ENCODE measurements at places on chromosomes 1 and 21. TPM values are rescaled to one million over a fixed set of nuclear protein-coding genes. Genes with fewer than 3 reads are reported as not detected.

DNA sequence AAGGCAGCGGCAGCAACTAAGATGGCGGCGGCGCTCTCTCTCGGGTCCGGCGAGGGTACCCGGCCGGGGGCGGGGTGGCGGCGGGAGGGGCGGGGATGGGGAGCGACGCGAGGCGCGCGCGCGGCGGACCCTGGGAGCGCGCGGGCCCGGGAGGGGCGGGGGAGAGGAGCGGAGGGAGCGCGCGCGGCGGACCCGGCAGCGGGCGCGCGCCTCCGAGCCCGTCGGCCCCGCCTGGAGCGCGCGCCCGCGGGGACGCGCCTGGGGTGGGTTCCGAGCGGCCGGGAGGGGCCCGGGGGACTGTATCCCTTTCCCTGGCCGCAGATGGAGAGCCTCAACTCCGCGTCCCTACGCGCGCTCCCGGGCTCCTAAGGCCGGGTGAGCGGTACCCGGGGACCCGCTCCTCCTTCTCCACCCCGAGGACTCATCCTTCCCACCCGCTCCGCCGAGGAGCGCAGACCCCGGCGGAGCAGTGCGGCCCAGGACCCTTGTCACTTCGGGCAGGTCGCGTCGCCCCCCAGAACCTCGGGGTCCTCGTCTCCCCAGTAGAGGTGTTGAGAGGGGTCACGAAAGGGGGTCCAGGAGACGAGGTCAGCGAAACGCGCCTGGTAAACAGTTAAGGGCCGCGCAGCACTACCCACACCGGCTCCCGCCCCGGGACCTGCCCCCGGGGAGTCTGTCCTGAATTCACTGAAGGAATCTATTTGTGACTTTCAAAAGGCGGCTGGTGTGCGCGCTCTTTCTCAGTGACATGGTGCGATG lies at the start of gene CLSTN1:
Gene CLSTN1 (minus strand): TSS at position 23 of the 759 bp plus-strand sequence. CDS start 232 bp downstream, outside the sequence.
- peak within 1 kb of the TSS; percentile 86 for H3K27ac ChIP-seq
- DNase-seq, result peak; percentile 84
- peak within 1 kb of the TSS; percentile 76 for H3K4me3 ChIP-seq
- H3K4me1 ChIP-seq, result peaks cover 7% of the 10 kb centered on the region
- no peaks in the 10 kb centered on the region for H3K27me3 ChIP-seq

DNA sequence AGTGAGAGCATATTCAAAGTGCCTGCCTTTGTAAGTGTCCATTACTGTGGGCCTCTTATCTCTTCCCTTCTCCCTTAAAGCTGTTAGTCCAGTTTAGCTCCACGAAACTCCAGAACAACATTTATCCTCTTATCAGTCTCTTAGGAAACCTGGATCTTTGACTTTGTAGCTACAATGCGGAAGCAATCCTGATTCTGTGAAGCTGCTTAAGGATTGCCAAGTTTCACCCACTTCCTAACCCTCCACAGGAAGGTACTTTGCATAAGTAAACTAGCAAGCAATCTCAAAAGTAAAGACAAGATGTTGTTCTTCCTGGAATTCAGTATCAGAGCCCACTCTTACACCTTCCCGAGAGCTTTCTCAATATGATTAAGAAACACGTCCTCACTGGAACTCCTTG lies 164.9 kb upstream of the USP25 start:
- no peak overlapping the region for H3K4me3 ChIP-seq
- DNase-seq, result no peak
- H3K27ac ChIP-seq, result no peak overlapping the region

DNA sequence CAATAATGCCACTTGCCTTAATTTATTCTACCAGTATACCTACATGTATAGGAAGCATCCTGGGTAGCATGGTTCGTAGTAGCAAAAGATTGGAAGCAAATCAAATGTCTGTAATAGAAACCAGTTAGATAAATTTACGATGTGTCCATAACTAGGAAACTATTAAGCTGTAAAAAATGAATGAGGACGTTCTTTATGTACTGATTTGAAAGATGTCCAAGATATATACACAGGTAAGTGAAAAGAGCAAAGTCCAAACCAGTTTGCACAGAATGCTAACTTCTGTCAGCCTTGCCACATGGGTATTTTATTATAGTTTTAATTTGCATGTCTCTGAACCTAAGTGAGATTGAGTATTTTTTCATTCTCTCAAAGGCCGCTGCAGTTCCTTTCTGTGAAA lies 251.8 kb upstream of the IRF2BP2 start:
- H3K36me3 ChIP-seq, result no peaks in the 10 kb centered on the region
- no peaks in the 10 kb centered on the region for H3K27me3 ChIP-seq
- no peak overlapping the region for H3K4me3 ChIP-seq
- H3K27ac ChIP-seq, result no peak overlapping the region
- DNase-seq, result no peak

- H3K4me1 ChIP-seq, result no peaks in the 10 kb centered on the region
- no peaks in the 10 kb centered on the region for H3K36me3 ChIP-seq
- H3K27ac ChIP-seq, result no peak overlapping the region
Measured at GRCh38 chr1:183952101-183952500, 85.4 kb downstream of the COLGALT2 start.

TNN gene
- 0.27 TPM for total RNA-seq

DNA sequence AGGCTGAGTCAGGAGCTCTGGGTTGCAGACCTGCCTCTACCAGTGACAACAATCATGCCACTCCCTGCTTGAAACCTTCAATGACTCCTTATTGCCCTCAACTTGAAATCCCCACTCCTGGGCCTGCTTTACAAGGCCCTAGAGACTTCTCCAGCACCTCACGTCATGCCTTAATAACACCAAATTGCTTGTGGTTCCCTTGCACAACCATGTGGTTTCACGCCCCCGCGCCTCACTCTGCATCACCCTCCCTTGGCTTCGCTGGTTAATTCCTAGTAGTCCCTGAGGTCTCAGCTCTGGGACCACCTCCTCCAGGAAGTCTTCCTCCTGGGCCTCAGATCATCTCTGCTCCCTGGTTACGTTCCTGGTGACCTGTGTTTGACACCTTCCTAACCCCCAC lies 33.0 kb downstream of the EPHA2 start:
- DNase-seq, result no peak
- H3K4me3 ChIP-seq, result no peak overlapping the region
- no peaks in the 10 kb centered on the region for H3K27me3 ChIP-seq
- peak overlapping the region; percentile 43 for H3K27ac ChIP-seq
- peaks cover 32% of the 10 kb centered on the region for H3K36me3 ChIP-seq

- H3K4me3 ChIP-seq, result no peak overlapping the region
- peak; percentile 57 for DNase-seq
- no peaks in the 10 kb centered on the region for H3K36me3 ChIP-seq
- no peak overlapping the region for H3K27ac ChIP-seq
- no peaks in the 10 kb centered on the region for H3K27me3 ChIP-seq
Measured at GRCh38 chr1:201254625-201255478, 28.5 kb upstream of the PKP1 start.

- no peaks in the 10 kb centered on the region for H3K27me3 ChIP-seq
- no peak within 1 kb of the TSS for H3K27ac ChIP-seq
Measured at GRCh38 chr1:219927956-219928790, at the start of gene SLC30A10. SLC30A10 (minus strand) TSS chr1:219928557; CDS start chr1:219928440, 117 bp downstream.

DNA sequence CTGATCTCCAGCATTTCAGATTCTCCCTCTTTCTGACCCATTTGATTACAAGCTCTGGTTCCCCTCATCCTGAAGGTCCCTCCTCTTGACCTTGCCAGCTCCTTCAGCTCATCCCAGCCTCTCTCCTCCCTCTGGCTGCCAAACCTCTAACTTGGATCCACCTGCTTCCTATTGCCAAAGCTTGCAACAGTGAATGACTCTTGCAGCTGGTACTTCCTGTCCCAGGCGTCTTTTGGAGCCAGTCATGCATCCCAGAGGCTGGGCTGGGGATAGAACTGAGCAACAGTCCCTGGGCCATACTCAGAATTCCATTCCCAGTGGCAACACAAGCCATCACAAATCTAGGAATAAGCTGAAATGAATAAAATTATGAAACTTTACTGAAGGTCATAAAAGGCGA lies 27.7 kb upstream of the SPOCD1 start:
- DNase-seq, result peak; percentile 69
- H3K36me3 ChIP-seq, result no peaks in the 10 kb centered on the region
- H3K4me3 ChIP-seq, result no peak overlapping the region
- H3K4me1 ChIP-seq, result peaks cover 31% of the 10 kb centered on the region

- H3K27me3 ChIP-seq, result no peaks in the 10 kb centered on the region
- H3K36me3 ChIP-seq, result no peaks in the 10 kb centered on the region
- no peak overlapping the region for H3K27ac ChIP-seq
- no peaks in the 10 kb centered on the region for H3K4me1 ChIP-seq
- H3K4me3 ChIP-seq, result no peak overlapping the region
Measured at GRCh38 chr1:109762821-109763645, 690 bp downstream of the EPS8L3 start.

DNA sequence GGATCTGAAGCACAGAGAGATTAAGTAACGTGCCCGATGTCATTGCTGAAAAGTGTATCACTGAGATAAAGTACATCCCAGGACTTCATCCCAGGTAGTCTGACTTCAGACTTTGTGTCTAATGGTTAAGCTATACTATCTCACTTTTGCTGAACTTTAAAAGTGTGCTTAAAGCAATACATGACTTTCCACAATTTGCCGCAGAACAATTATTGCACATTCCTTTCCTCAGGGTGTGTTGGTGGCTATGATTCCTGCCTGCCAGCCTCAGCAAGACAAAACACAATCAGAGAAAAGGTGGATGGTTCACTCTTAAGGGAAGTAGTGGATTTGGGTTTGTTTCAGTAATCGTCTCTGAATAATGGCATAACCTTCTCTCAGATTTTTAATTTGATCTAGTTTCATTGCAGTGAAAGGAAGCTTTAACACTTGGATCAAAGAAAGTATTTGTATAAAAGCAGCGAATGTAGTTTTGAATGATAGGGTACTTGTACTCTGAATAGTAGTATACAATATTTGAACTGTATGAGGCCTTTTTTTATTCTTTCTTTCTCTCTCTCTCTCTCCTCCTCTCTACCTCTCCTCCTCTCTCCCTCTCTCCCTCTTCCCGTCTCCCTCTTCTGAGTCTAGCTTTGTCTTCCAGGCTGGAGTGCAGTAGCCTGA lies 47.0 kb downstream of the CNST start:
- H3K27ac ChIP-seq, result no peak overlapping the region
- no peaks in the 10 kb centered on the region for H3K27me3 ChIP-seq
- H3K4me3 ChIP-seq, result no peak overlapping the region
- no peak for DNase-seq
- H3K36me3 ChIP-seq, result no peaks in the 10 kb centered on the region
- peaks cover 9% of the 10 kb centered on the region for H3K4me1 ChIP-seq

- no peaks in the 10 kb centered on the region for H3K4me1 ChIP-seq
- no peaks in the 10 kb centered on the region for H3K27me3 ChIP-seq
- no peak overlapping the region for H3K4me3 ChIP-seq
- DNase-seq, result no peak
- H3K36me3 ChIP-seq, result no peaks in the 10 kb centered on the region
Measured at GRCh38 chr1:18217398-18218043, 109.9 kb downstream of the IGSF21 start.

DNA sequence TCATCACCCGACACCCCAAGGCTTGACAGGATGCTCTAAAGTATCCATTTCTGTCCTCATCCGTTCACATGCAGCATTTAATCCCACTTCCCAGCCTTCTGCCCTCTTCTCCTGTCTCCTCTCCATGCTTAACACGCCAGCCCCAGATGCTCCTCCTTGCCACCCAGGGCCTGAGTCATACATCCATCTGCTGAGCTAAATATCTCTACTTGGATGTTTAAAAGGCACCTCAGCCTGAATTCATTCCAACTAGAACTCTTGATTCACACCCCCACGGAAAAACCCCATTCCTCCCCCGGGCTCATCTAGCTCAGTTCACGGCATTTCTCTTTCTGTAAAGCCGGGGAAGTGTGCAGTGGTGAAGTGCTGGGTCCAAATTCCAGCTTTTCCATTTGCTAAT lies 27.7 kb downstream of the TEX35 start:
- H3K4me1 ChIP-seq, result peaks cover 14% of the 10 kb centered on the region
- H3K27me3 ChIP-seq, result no peaks in the 10 kb centered on the region
- no peak overlapping the region for H3K4me3 ChIP-seq
- DNase-seq, result no peak
- H3K27ac ChIP-seq, result no peak overlapping the region

GRCh38 chr1:79040424-79041082 lies 34.0 kb upstream of the ADGRL4 start:
- no peaks in the 10 kb centered on the region for H3K36me3 ChIP-seq
- H3K27ac ChIP-seq, result no peak overlapping the region
- H3K4me1 ChIP-seq, result no peaks in the 10 kb centered on the region
- no peaks in the 10 kb centered on the region for H3K27me3 ChIP-seq

ZNF496 gene
- 78.6 TPM for total RNA-seq

NTRK1 gene
- 0.67 TPM for total RNA-seq

CFHR1 gene
- not detected for total RNA-seq

DNA sequence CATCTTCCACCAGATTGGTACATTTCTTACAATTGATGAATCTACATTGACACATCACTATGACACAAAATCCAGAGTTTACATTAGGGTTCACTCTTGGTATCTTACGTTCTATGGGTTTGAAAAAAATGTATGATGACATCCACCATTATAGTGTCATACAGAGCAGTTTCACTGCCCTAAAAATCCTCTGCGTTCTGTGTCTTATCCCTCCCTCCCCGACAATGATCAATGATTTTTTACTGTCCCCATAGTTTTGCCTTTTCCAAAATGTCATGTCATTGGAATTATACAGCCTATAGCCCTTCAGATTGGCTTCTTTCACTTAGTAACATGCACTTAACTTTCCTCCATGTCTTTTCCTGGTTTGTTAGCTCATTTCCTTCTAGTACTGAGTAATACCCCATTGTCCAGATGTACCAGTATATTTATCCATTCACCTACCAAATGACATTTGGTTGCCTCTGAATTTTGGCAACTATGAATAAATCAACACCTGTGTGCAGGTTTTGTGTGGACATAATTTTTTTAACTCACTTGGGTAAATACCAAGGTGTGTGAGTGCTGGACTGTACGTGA lies 80.9 kb upstream of the CDC42BPA start:
- H3K4me1 ChIP-seq, result no peaks in the 10 kb centered on the region
- DNase-seq, result no peak
- H3K27ac ChIP-seq, result no peak overlapping the region
- no peaks in the 10 kb centered on the region for H3K36me3 ChIP-seq
- no peaks in the 10 kb centered on the region for H3K27me3 ChIP-seq

- no peaks in the 10 kb centered on the region for H3K27me3 ChIP-seq
- H3K4me1 ChIP-seq, result peaks cover 12% of the 10 kb centered on the region
- peak overlapping the region; percentile 9 for H3K4me3 ChIP-seq
- DNase-seq, result no peak
Measured at GRCh38 chr1:1033731-1034438, 14.0 kb downstream of the AGRN start.

PITHD1 gene
- total RNA-seq, result 55.3 TPM

DNA sequence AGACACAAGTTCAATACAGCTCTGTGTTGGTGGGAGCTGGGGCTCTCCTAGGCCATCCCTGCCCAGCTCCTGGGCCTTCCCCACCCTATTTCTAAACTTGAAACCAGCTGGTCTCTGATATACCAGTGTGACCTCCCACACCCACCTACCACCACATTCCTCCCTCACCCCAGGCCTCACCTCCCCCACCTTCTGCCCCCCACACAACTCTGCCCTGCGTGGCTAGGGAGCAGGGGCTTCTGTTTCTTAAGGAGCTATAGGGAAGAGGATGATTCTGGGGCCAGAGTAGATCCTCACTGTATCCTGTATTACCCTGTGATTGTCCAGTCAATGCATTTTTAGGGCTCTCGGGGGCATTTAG lies 16.5 kb downstream of the NES start:
- H3K27me3 ChIP-seq, result no peaks in the 10 kb centered on the region
- H3K4me1 ChIP-seq, result peaks cover 76% of the 10 kb centered on the region
- H3K4me3 ChIP-seq, result no peak overlapping the region
- no peaks in the 10 kb centered on the region for H3K36me3 ChIP-seq
- DNase-seq, result no peak

Measured in thyroid gland (tissue), 4 donors.